NK-92 treated with Interleukin-12 subunit alpha and Interleukin-12 subunit beta, amount 100 ng/mL, for 24 hours (cell line): ENCODE measurements at places on chromosomes 3 and 15.

DNA sequence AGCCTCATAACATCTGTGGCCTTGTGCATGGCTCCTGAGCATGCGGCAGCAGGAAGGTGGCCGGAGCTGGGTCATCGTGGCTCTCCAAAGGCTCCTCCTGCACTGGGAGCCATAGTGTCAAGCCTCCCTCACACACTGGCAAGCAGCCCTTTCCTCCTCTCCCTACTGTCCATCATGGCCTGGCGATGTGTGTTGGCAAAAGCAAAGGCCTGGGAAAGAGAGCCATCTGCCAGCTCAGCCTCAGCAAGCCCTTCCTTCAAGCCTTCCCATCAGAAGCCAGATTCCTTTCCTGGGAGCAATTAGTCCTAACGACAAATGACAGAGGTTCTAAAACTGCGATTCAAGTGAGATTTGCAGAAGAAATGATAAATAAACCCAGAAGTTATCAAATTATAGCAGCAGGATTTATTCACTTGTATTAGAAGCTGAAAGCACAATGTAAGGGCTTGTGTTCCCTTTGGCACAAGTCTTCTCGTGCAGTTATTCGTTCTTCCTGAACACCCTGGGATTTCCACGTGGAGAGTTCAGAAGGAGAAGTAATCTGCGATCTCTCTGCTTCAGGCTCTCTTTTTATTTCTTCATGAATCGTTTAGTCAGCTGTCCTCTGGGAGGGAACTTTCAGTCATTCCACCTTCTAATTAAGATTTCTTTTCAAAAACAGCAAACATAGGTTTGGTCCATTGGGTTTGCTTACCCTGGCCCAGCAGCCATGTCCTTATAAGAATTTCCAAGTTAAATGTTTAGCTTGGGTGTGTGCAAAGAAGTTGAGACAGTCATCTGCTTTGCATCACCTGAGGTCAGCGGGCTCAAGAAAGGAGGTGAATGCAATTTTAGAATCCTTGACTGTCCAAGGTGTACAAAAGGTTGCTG lies 110.3 kb upstream of the TMC3 start:
- DNase-seq: no peak

DNA sequence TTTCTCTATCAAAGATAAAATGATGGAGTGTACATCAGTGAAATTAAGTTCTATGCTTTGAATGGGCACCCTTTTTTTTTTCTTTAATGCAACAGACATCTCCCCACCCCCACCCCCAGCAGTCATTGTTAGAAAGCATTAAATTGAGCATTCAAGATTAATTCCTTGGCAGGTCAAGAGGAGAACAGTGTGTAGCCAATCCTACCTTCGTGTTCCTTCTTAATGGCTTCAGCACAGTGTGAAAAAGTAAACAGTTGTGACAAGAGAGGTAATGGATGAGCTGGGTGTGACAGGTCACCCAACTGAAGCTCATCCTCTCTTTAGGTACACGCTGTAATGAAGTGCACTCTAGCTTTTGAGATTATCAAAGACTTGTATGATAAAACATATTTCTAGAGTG lies 198.5 kb upstream of the RARB start:
- DNase-seq: no peak

- DNase-seq: no peak
Measured at GRCh38 chr3:195876297-195877064, 31.9 kb downstream of the TNK2 start.

DNA sequence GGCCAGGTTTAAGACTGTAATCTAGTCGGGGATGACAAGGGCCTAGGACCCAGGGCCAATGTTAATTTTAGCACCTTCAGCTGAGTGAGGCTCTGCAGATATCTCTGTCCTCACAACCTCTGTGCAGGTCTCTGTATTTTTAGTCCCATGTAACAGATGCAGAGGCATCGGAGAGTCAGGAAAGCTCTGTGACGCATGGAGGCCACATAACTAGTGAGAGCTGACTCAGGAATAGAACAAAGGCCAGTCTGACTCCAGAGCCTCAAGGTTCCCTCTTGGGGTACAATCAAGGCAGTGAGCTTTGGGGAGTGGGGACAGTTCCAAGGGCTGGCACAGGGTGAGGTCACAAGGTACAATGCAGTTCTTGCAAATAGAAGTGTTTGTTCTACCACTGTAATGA lies 31.0 kb downstream of the FSTL1 start:
- no peak for DNase-seq

GRCh38 chr3:45870099-45870498 lies 16.2 kb upstream of the CCR9 start:
- no peak for DNase-seq

DNA sequence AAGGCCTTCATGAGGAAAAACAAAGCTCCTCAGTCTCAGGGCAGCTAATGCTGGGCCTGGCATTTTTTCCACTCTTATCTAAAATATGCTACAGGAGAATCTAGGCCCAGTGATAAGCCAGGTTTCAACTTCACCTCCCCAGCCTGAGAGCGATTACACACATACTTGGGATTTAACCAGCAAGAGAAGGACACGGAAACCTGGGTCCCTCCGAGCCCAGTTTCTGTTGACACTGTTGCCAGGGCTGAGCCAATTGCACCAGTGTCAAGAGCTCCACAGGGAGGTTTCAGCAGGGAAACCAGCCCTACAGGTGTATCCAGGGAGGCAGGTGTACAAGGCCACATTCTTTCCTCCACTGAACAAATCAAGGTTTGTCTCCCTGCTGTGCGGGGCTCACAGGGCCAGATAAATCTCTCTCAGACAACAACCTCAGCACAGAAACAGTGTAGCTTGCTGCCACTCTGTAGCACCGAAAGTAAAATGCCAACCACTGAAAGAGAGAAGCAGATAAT lies 85.4 kb downstream of the MAGI1 start:
- no peak for DNase-seq

GRCh38 chr3:89405593-89405992 lies 298.2 kb downstream of the EPHA3 start:
- no peak for DNase-seq
